ENCODE measurements at places on chromosomes 5 and 9. TPM values are rescaled to one million over a fixed set of nuclear protein-coding genes. Genes with fewer than 3 reads are reported as not detected.

EFNA5 gene
- total RNA-seq = 9.8 TPM

GRCh38 chr9:136238342-136238732 lies 7.3 kb downstream of the QSOX2 start:
- no peak for DNase-seq

DNA sequence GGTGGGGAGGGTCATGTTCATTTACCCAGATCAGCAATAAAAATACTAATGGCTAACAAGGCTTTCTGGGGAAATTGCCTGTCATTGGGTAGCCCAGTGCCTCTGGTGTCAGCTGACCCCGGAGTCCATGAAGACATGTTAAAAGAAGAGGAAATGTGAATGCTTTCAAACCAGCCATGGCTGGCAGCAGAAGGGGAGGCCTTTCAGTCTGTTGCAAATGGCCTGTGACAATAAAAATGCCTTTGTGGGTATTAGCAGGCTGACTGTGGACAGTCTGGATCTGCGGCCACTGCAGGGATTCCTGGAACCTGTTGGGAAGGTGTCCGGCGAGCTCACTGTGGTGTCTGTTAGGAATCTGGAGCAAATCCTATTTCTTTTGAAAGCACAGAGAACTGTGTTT lies 7.5 kb downstream of the ABL1 start:
- DNase-seq = no peak

TAF11L12 gene
- not detected for total RNA-seq

GRCh38 chr5:30117135-30117534 lies 1076.4 kb upstream of the CDH6 start:
- DNase-seq = no peak

DNA sequence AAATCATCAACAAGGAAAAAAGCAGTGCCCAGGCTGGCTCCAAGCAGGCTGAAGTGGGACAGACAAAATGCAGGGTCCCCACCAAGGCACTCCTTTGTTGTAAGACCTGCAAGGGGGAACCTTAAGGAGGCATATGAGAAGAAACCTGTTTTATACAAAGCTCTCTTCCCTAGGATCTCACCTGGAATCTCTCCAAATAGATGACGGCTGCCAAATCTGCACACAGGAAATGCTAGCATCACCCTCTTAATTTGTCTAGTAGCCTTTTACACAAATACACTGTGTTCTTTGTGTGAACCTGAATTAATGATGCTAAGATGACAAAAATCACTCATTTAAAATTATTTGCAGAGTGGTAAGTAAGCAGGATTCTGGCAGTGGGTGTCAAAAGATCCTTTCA lies 280.2 kb downstream of the SPOCK1 start:
- DNase-seq = no peak

- peak; percentile 4 for DNase-seq
Measured at GRCh38 chr5:66829358-66829674, 233.1 kb downstream of the MAST4 start.

DNA sequence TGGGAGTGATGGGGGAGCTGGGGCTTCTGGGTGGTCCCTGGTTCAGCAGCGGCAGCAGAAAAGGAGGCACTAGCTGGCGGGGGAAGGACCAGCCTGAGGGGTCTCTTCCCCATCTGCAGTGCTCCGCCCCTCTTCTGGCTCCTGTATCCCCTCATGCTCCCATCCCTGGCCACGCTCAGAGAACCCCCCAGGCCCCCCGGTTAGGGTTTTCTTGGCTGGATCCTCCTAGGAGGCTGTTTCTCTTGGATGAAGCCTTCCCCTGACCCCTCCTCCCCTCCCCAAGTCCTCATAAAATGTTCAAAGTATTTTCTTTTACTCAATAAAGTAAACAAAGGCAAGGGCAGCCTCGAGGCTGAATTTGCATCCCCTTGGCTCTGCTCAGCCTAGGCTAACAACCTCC lies 60.8 kb downstream of the FGF18 start:
- DNase-seq = no peak

NUDT12 gene
- 11.1 TPM for total RNA-seq

CYSRT1 gene
- 12.7 TPM for total RNA-seq

CCIN gene
- total RNA-seq = not detected
